ENCODE measurements at places on chromosomes 3 and 15.

- no peak for DNase-seq
These were observed 246.2 kb downstream of the LRTM1 start for GRCh38 chr3:54681706-54682105.

DNA sequence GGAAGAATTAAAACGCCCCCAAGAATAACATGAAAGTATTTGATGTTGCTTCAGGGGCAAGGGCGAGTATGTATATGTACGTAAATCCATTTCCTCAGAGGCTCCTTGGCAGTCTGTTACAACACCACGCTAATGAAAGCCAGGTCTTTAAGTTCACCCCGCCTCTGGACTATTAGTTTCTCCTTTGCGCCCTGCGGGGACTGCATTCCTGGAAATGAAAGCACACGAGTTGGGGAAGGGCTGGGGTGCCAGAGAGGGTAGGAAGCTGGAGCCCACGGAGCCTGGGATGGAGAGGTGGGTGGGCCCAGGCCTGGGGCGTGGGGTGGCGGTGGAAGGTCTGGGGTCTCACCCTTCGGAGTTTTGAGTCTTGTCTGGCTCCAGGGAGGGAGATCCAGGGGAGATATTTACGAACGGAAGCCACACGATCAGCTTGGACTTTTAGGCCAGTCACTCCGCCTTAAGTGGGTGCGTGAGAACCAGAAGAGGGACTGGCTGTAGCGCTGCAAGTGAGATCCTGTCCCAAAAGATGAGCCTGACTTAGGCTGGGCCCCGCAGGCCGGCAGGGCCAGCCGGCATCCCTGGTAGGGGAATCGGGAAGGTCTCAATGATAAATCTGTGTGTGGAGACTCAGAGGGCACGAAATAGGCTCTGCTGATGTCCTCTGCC, 1.6 kb upstream of the PLCL2 start:
- DNase-seq: no peak

DNA sequence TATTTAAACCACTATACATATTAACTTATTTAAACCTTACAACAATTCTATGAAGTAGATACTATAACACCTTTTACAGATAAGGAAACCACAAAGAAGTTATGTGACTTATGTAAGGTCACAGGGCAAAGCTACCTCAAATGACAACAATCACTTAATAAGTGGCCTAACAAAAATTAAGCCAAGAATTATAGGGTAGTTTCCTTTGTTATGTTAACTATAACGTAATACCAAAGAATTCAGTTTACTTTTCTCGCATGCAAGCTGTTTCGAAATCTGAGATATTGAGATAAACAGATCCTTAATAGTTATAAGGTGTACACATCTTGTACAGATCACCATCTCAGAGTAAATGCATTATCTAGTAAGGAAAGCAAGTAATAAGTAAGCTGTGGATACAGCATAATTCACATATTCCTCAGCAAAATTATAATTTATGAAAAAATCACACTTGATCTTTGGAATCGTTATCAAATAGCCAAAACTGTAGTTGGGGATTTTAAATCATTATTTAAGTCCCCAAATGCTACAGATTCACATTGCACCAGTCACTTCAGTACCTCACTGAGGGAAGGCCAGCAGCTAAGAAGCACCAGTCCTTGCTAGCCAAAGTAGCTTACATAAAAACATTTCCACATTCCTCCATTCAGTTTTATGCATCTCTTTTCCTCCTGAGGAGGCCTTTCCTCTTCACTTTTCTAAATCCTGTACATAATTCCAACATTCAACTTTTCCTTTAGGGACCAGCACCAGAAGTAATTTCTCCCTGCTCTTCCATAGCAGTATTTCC, 226.8 kb downstream of the TBC1D5 start:
- no peak for DNase-seq

DNA sequence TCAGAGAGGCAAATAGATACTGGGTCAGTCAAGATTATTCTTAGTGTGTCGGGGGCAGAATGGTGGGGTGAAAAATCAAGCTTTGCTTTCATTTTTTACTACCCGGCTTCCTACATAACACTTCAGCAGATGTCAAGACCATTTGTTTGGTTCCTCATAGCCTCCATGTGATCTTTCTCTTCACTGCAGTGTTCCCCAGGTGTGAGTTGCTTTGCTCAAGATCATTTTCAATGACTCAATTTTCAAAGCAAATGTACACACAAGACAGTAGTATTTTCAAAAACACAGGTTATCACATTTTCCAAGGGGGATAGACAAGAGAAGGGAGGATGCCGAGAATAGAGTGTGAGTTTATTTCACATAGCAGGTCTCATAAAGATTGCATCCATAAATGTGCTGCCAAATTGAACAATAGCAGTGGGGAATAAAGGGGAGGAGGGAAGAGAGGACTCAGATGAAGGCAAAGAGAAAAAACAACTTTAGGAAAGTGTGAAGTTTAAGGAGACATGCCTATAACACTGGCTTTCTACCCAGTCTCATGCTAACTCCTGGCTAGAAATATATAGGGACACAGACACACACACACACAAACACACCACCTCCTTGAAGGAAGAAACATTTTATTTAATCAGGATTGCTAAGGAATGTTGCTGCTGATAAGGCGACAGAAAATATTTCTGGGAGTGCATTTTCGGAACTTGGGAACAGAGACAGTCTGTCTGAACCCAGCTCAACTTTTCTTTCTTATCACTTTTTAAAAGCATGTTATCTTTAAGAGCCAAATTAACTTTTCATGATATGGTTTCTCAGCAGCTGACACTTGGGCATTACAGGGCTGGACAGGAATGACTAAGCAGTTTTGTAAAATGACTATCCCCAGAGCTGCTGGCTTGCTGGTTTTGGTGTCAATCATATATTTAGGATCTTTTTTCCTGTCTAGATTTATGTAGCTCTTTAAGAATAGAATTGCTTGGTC, 402.4 kb downstream of the RBMS3 start:
- no peak for DNase-seq

- DNase-seq: no peak
These were observed 131.6 kb downstream of the C3orf70 start for GRCh38 chr3:185021256-185021655.

- peak; percentile 57 for DNase-seq
These were observed 55.6 kb downstream of the SMAD3 start for GRCh38 chr15:67120839-67121643.

DNA sequence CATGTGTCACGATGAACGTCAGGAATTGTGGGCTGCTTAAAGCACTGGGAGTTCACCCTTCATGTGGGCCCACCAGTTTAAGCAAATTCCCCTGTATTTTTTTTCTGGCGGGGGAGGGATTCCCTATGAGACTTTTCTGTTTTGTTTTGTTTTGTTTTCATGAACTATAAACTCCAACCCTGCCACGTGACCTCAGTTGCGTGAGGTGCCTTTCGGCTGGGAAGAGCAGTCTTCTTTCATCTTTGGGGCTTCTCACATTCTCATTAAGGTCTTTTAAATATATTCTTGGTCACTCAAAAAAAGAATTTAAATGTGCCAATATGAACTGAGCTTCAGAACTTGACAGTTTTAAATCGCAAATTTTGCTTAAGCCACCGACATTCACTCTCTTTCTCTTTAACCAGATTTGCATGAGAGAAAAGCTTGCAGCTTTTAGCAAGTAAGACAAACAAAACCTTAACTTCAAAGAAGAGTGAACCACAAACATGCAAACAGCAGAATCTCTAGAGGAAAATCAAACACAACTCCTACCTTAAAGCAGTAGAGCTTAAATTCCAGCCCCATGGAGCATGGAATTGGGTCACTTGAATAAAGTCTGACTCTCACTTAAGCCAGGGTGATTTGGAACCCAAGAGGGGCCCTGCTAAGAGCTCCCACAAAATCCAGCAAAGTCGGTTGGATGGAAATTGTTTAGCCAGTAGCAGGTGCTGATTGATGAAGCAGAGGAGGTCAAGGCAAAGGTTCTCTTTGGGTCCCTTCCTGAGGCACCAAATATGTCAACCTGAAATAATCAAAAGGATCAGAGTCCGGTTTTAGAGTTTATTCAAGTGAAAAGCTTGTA, 699.8 kb upstream of the GBE1 start:
- DNase-seq: no peak

- no peak for DNase-seq
These were observed 3.1 kb downstream of the TM4SF1 start for GRCh38 chr3:149374391-149374790.

DNA sequence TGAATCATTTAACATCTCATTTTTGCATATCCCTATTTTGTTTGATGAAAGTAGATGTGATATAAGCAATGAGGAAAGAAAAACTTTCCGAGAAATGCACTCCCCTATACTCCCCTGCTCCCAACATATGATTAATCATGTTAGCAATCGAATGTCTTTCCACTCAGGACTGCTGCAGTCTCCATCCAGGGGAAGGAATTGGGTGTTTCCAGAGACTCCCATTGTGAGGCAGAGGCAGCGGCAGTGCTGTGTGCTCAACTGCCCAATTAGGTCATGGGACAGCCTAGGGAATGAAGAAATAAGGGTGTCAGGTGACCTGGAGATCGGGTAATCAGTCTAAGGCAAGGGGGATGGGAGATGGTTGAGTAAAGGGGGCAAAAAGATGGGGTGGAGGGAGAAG, 268.6 kb upstream of the MEIS2 start:
- DNase-seq: no peak

GRCh38 chr15:98599909-98600691, 48.2 kb upstream of the IGF1R start:
- DNase-seq: no peak

GRCh38 chr3:11544412-11545181, 99.1 kb downstream of the VGLL4 start:
- DNase-seq: no peak

GRCh38 chr3:25863416-25863959, 73.6 kb downstream of the OXSM start:
- no peak for DNase-seq

GRCh38 chr3:52442409-52443267, 2.3 kb downstream of the SEMA3G start:
- DNase-seq: no peak

DNA sequence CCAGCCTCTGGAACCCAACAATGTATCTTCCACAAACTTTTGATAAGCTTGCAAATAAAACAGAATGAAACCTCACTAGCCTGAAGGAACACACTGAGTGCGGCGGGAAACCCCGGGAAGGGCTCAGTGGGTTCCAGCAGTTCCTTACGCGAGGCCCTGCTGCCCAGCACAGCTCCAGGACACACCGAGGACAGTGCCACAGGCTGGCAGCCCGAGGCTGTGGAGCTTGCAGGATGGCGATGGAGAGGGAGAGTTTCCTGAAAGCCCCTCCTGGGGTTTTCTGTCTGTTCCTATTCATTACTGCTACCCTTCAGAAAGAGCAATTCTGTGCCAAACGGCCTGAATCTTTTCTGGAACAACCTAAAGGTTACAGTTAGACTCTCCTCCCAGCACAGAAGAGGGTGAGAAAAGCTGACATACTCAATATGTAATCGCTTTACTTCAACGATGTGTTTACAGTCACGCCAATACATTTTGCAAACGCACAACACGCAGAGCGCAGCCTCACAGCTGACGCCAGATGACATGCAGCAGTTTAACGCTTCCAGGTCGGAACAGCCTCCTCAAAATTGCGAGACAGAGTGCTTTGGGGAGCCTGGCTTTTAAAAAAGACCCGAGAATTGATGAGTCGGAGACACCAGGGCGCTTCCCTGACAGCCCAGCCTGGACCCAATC, 57.1 kb upstream of the RPL32 start:
- DNase-seq: no peak

DNA sequence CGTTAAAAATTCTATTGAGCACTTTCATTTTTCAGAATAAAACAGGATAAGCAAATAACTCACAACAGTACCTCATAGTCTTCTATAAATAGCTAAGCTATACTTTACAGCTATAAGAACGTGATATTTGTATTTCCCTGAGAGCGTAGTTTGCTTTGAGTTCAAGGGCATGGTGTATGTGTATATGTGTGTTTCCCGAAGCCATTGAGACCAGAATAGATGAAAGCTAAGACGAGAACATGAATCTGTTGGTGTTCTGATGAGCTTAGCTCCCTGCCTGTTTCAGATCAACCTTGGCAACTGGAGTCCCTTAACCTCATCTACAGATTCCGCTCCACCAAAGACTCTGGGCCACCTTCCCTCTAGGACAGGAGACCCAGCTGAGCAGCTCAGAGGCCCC, 59.5 kb upstream of the MCF2L2 start:
- DNase-seq: no peak

- no peak for DNase-seq
These were observed 40.5 kb downstream of the SLC12A6 start for GRCh38 chr15:34297059-34297458.

DNA sequence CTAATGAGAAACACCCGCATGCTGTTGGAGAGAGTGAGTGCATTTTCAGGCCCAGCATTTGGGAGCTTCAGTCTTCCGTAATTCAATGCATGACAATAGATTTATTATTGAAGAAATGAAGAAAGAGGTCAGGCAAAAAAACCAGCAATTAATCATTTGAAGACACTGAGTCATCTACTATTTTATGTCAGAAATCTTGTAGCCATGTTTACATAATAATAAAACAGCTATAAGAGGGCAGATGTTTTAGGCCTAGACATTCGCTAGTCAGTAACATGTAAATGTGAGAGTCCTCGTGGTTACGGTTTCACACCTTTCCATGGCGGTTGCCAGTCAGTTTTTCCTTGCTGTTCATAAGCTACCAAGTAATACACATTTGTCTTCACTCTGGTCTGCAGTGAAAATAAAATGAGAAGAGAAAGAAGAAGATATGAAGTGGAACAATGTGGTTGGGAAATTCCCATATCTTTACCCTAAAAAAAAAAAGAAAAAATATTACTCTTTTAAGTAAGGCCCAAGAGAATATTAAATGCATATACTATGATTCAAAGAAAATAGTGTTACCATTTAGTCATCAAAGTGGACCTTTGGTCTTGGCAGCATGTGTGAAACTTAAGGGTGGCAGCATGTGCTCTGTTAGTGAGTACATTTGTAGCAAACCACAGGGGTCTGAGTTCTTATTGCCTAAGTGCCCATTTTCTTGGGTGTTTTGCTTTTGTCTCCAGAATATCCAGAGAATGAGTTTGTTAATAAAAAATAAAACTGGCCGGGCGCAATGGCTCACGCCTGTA, 140.5 kb upstream of the TBL1XR1 start:
- no peak for DNase-seq

DNA sequence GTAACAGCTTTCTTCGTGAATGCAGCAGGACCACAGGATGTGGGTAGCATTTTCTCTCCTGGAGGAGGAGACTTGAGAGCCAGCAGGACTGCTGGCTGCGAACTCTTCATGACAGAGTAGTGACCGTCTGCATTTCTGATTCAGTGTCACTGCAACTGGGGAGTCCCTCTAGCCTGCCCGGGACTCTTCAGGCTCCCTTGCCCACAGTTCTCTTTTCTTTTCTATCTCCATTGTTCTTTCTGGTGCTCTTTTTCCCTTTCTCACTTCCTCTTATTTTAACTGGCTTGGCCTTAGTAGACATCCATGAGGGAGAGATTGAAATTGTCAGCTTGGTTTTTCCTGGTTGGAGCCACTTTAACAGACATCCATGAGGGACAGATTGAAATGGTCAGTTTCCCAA, 49.9 kb upstream of the P2RY1 start:
- DNase-seq: no peak

GRCh38 chr15:87671289-87671688, 585.2 kb downstream of the NTRK3 start:
- no peak for DNase-seq

DNA sequence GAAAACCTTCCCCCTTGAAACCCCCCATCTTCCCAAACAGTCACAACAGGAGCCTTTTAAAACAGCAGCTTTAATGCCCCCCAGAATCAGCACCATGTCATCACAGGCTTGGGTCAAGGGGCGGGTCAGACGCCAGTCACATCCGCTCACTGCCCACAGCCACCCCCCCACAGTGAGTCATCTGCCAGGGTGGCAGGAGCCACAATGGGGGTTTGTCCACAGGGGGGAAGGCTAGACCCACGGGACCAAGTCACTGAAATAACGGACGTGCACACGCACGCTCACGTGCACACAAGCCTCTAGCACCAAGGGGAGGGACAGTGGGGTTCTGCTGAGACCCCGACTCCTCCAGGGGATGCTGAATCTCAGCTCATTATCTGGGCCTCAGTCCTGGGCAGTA, 441 bp upstream of the UCN2 start:
- no peak for DNase-seq
